ENCODE measurements at places on chromosomes 5 and 9.

- DNase-seq: no peak
Observed at GRCh38 chr9:19918630-19919029, 129.8 kb upstream of the SLC24A2 start.

DNA sequence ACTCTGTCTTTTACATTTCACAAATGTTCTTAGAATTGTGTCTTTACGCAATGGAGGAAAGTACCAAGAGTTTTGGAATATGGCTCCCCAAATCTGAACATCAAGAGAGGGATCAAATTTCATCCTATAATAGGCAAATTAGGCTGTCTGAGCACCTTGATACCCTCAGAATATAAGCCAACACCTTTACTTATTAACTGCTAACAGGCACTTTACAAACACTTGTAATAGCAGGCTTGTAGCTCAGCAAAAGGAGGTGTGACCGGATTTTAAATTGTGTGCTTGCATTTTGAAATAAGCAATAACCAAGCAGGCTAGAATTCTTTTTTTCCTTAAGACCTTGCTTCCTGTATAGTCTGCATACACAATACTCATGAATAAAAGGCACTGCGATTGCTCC is 92.0 kb downstream of the ATP10B start:
- DNase-seq: no peak

- no peak for DNase-seq
Observed at GRCh38 chr5:37777432-37778130, 62.3 kb downstream of the GDNF start.

DNA sequence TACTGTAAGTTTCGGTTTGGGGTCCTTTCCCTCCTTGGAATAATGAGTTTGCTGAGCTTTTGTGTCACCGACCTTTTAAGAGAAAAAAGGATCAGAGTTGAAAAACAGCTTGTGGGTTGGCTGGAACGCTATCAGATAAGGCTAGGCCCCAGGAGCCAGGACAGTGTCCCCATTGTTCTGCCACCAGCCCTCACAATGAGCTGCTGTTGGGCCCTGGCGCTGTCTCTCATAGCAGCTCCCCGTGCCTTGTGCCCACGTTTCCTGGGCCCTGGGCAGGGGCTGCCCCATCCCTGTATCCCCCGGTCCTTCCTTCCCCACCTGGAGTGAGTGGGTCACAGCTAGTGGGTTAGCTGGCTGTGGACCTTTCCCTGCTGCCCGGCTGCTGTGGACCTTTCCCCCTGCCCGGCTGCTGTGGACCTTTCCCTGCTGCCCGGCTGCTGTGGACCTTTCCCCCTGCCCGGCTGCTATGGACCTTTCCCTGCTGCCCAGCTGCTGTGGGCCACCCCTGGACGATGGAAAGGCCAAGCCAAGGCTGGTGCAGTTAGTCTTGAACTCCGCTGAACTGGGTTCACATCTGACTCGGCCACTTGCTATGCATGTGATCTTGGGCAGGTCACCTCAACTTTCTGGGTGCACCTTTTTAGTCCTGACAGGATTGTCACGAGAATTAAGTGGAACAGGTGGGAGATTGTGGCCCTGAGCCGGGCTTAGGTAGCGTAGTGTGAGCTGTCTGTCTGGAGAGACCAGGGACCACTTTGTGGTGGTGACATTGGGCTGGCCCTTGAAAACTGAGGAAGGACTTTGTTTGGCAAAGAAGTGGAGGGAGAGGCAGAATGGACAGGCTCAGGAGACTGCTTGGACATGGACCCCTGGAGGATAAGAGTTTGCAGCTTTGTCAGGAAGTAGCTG is 99.5 kb downstream of the DAB2IP start:
- no peak for DNase-seq

- DNase-seq: no peak
Observed at GRCh38 chr9:129285382-129285781, 107.3 kb upstream of the IER5L start.

- DNase-seq: no peak
Observed at GRCh38 chr5:88666761-88667495, 216.1 kb downstream of the MEF2C start.

DNA sequence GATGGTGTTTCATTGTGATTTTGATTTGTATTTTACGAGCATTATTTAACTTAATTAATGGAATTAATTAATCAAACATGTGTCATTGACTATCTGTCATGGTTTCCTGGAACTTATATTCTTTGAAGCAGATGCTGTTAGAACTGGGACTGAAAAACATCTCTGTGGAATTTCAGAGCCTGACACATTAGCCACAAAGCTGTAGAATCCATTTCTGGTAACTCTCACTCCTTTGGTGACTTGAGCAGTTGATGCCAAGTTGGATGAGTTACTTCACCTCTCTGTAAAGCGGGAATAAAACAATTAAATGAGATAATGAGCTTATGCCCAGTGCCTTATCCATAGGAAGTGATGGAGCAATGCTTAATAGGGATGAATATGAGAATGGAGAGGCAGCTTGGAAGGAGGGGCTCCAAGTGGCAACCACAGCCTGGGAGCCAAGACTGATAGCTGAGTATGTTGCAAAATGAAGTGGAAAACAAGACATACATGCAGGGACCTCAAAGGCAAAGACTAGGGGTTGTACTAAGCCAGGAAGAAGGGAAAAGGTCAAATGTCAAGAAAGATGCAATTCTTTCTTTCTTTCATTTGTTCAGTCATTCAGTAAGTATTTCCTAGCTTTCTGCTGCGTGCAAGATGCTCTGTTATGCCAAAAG is 23.1 kb upstream of the ADRA1B start:
- DNase-seq: no peak

GRCh38 chr5:76351577-76351976 is 51.5 kb upstream of the IQGAP2 start:
- no peak for DNase-seq

Data from NCI-H1092 treated with DMSO at 0.1 percent for 48 hours (cell line).